Left cardiac atrium (tissue), 4 donors: ENCODE measurements at places on chromosomes 7 and 10. TPM values are rescaled to one million over a fixed set of nuclear protein-coding genes. Genes with fewer than 3 reads are reported as not detected.

Gene TDRD1
- total RNA-seq = 0.77 TPM

Gene PLEKHS1
- not detected for total RNA-seq

Gene LIPM
- 0.18 TPM for total RNA-seq

Gene CALHM1
- total RNA-seq = not detected

Gene INA
- not detected for total RNA-seq

Gene UCN3
- not detected for total RNA-seq

GRCh38 chr10:51804866-51805265 lies 105.5 kb upstream of the CSTF2T start:
- DNase-seq = no peak

DNA sequence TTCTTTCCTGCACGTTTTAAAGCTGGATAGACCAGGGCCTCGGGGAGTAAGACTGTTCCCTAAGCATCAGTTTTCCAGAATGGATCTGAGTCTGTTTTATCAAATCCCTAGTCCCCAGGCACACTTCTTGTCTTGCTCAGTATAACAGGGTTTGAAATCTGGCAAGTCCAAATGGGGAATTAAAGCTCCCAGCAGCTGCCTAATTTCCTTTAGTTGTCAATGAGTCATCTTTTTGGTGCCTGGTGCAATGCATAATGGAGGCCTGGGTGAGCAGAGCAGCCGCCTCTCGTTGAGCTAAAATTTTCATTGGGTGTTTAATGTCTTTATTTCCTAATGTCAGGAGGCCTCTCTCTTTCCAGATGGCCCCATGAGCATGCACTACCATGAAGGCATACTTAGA lies 87.9 kb downstream of the STRA8 start:
- no peak for DNase-seq

GRCh38 chr7:130822642-130823041 lies 88.6 kb upstream of the KLF14 start:
- no peak for DNase-seq

DNA sequence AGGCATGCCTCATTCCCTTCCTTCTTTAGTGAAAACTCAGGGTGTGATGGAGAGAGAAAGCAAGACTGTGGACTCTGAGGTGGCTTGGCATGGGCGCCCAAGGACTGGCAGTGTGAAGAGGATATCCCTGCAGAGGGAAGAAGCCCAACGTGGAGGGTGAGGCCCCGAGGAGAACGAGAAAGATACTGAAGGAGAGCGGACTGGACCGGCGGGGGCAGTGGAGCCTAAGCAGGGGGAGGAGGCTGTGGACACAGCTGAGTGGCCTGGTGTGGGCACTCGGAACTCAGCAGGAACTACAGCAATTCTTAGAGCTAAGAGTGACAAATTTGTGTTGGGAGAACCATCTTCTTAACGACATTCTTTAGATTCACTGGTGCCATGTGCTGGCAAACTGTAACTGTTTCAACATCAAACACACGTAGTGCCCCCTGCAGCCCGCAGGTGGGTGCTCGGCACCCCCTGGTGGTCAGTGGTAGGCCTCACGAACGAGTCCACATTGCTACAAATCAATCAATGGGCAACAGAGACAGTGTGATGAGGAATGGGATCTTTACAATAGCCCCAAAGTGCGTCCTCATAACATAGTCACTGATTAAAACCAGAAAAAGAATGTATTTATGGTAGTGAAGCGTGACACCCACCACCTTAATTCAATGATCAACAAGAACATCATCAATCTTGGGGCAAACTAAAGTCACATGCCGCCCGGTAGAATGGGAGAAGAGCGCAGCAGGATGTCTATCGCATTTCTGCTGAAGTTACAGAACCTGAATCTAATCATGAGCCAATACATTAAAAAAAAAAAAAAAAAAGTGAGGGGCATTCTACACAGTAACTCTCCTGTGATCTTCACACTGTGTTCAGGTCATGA lies 2.0 kb upstream of the SFTPA1 start:
- peak; percentile 31 for DNase-seq

DNA sequence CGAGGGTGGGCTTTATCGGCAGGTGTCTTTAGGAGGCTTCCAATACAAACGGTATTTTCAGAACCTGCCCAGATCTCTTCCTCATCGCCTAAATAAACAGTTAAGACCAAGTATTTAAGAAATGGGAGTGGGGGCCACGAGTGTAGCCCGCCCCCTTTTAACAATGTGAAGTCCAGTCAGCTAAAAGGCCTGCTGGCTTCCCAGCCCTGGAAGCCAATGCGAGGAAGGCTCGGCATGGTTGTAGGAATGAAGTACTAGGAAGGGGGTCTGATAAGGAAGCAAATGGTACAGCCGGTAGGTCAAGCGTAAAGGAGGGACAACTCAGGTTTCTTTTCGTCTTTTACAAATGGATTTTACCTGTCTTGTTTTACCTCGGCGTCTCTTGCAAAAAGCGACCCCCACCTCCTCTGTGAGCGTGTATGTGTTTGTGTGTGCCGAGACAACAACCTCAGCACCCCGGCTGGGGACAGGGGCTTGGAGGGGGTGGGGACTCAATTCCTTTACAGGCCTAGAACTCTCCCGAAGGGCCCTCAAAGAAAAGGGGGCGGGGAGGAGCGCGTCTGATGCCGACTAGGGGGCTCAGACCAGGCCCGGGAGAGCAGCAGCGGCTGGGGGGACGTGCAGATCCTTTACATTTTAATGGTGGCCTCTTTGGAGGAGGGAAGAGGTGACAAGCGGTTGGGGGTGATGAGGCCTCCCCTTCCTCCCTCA lies 147.6 kb downstream of the GPR85 start:
- DNase-seq = peak; percentile 31

DNA sequence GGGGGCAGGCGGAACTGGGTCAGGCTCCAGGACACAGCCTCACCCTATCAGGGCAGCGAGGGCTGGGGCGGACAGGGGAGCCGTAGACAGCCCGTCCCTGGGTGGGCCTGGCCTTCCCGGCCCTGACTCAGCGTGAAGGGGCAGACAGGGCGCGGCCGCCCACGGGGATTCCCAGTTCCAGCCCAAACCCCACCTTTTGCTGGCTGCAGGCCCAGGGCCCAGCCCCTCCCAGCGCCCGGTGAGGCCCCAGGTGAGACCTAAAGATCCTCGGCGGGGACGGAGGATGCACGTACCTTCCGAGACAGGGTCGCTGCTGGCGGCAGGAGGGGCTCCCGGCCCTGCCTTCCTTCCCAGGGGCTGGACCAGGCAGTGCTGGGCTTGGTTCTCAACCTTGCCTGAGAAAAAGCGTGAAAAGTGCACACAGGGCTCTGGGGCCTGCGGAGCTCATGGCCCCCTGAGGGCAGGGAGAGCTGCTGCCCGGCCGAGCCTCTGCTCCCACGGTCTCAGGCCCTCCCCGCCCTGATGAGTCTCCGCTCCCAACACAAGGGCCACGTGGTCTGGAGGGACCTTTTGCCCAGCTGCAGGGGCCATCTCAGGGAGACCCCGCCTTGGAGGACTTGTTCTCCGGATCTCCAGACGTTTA lies 43.9 kb upstream of the DNAJB6 start:
- no peak for DNase-seq

DNA sequence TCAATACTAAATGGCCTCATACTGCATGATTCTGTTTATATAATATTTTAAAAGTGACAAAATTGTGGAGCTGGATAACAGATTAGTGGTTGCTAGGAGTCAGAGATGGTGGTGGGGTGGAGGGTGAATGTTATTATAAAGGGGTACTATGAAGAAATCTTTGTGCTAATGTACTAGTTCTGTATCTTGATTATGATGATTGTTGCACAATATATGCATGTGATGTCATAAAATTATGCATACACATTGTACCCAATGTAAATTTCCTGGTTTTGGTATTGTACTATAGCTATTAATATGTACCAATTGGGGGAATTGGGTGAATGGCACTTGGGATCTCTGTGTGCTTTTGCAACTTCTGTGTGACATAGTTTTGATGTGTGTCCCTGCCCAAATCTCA lies 112.2 kb downstream of the TMEM26 start:
- DNase-seq = no peak

DNA sequence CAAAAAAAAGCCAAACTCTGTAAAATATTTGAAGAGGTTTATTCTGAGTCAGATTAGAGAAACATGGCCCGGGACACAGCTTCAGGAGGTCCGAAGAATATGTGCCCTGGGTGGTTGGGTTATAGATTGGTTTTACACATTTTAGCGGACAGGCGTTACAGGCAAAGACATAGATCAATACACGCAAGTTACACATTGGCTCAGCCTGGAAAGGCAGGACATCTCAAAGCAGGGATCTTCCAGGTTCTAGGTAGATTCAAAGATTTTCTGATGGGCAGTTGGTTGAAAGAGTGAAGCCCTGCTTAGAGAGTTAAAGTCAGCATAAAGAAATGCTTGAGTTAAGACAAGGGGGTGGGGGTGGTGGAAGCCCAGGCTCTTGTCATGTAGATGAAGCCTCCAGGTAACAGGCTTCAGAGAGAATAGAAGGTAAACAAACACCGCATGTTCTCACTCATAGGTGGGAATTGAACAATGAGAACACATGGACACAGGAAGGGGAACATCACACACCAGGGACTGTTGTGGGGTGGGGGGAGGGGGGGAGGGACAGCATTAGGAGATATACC lies 464.3 kb upstream of the ADARB2 start:
- no peak for DNase-seq

GRCh38 chr7:56174346-56174874 lies 58.2 kb upstream of the NUPR2 start:
- DNase-seq = no peak

DNA sequence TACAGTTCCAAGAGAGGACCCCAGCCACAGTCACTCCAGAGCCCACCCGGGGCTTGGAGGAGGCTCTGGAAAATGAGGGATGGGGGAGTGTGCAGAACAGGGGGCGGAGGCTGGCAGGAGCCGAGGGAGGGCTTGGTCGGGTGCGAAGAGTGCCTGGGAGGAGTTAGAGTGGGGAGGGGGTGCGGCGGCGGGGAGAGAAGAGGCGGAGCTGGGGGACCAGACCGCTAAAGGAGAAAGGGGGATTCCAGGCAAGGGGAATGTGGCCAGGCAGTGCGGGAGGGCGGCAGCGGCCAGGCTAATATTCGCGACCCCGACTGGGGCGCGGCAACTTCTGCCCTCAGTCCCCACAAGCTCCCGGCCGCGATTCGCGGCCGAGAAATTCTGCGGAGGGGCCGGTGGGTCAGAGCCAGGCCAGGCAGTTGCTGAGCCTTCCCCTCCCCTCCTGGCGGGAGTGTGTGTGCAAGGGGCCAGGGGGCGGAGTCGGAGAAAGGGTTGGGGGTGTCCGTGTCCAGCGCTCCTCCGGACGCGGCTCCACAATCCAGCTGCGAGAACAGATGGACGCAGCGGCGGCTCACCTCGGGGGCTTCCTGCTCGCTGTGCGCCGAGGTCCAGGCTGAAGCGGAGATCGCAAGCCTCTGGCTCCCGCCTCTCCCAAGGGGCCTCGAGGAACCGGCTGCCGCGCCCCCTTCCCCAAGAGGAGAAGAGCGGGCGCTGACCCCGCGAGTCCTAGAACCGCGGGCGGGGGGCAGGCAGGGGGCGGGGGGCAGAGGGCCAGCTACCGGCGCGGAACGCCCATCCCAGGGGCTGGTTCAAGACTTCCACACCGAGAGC lies 612 bp upstream of the SLC18A3 start:
- DNase-seq = no peak

DNA sequence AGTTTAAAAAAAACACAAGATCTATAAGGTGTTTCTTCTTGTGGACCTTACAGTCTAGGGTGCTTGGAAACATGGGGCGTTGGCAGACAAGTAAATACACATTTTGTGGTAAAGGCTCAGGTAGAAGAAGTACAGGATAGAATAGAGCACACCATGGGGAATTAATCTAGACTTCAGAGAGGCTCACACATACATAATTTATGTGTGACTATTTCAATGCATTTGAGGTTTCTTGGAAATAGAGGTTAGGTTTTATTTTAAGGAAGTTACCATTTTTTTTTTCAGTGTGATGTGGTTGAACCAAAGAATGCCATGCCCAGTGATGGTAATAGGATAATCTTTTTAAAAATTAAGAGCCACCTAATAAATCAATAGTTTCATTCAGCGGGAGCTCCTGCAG lies 12.8 kb downstream of the CFTR start:
- DNase-seq = no peak

GRCh38 chr7:2093843-2094220 lies 138.9 kb downstream of the MAD1L1 start:
- no peak for DNase-seq

- DNase-seq = no peak
Measured at GRCh38 chr7:20200361-20200760, 16.8 kb downstream of the MACC1 start.

DNA sequence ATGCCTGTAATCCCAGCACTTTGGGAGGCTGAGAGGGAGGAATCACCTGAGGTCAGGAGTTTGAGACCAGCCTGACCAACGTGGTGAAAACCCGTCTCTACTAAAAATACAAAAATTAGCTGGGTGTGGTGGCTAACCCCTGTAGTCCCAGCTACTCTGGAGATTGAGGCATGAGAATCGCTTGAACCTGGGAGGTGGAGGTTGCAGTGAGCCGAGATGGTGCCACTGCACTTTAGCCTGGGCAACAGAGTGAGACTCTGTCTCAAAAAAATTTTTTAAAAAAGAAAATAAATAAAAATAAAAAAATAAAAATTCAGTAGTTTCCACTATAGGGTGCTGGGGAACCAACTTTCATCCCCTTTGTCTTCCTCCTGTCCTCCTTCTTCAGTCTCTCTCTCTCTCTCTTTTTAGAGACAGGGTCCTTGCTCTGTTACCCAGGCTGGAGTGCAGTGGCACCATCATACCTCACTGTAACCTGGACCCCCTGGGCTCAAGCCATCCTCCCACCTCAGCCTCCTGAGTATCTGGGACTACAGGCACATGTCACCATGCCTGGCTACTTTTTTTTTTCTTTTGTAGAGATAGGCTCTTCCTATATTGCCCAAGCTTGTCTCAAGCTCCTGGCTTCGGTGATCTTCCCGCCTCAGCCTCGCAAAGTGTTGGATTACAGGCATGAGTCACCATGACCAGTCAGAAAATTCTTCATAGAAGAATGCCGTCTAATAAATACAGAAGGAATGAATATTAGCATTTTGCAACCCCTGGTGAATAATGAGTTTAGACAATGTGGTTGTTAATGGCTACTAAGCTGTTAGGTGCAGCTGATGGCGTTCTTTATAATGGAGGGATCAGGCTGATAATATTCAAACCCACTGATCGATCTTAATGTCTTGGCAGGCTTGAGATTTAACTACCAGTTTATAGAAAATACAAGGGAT lies 20.6 kb downstream of the RBM20 start:
- no peak for DNase-seq

DNA sequence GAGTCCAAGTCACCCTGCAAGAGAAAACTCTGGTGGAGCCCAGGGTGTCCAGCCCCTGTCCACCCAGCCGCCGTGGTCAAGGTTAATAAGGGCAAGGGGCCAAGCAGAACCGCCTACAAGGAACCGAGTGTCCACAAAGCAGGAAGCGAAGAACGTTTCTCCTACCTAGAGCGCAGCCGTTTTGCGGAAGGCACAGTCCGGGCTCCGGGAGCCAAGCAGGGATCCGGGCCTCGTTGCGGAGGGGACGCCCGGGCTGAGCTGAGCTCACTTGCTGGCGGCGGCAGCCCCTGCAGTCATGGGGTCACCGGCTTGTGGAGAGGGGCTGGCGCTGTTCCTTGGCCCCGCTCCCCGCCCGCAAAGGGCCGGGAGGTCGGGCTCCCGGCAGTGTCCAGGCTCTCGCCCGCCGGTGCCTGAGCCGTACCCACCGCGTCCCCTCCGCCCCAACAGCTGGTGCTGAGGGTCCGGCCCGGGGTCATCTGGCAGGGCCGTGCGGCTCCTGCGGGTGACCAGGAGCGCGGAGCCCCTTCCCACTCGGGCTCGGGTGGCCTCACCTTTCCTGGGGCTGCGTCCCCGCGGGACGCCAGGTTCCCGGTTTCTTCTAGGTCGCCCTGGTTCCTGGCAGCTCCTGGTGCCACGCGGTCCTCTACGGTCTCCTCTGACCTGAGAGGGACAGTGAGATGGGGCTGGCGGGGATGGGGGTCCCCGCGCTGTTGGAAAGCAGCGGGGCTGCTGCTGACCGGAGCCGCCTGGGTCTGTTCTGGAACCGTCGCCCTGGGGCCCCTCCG lies 14.0 kb upstream of the ZNF273 start:
- peak; percentile 45 for DNase-seq
